ENCODE measurements at places on chromosomes 5 and 9.
A peak's percentile ranks its signal among the peaks of the same experiment; 100 is the strongest.

- DNase-seq = no peak
These were observed 3.5 kb downstream of the RXFP3 start for GRCh38 chr5:33939556-33940262.

DNA sequence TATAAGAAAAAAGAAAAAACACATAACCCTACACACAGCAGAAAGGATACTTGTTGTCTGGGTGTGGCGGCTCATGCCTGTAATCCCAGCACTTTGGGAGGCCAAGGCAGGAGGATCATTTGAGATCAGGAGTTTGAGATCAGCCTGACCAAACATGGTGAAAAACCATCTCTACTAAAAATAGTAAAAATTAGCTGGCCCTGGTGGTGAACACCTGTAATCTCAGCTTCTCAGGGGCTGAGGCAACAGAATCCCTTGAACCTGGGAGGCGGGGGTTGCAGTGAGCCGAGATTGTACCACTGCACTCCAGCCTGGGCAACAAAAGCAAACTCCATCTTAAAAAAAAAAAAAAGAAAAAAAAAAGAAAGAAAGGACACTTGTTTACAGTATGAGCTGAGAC is 147.6 kb upstream of the PITX1 start:
- DNase-seq = no peak

DNA sequence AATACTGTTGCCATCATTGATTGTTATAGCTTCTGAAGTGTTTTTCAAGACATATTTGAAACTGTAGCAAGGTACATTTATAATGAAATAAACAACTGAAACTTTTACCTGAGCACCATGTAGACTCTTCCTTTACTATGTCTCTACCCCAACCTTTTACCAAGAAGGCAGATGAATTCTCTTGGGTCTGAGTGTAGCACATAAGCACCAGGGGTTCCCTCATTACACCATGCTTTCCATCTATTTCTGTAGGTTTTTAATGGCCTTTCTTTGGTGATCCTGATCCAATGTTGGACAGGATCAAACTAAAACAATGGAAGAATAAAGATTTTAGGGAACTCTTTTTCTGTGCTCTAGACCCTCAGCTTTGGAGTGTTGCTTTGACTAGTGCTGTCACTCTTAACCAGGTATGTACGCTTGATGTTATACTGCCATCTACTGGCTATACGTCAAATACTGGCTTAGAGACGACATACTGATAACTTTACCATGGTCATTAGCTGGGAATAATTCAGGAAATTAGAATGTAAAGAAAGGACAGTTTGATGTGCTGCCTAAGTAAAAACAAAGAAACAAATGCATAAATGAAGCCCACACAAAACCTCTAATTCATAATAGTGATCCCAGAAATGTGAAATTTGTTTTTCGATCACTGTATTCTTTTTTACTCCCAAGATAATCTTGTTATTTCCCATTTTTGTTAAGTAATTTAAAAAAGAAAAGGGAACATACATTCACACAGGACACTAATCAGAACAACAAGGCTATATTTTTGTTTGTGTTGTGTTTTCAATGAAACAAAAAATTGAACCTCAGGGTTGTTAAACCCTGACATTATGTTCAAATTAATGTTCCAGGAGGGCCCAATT is 30.7 kb downstream of the IFNW1 start:
- peak; percentile 76 for DNase-seq

DNA sequence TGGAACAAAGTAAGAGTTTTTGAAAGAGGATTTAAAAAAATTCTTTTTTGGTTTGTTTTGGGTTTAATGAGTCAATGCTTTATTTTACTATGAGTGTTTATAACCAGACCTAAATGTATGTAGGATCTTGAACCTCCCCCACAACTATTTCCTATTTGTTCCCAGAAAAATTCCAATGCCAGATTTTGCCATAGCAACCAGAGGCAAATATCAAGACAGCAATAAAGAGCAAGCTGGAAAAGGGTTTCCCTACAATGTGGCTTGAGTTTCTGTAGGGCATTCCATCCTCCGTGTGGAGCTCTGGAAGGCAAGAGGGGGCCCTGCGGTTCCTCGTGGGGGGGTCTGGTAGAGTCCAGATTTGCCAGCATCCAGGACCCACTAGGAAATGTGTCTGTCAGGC is 27.8 kb upstream of the GDNF start:
- no peak for DNase-seq

GRCh38 chr5:147852365-147852764 is 20.9 kb upstream of the SPINK1 start:
- DNase-seq = no peak

DNA sequence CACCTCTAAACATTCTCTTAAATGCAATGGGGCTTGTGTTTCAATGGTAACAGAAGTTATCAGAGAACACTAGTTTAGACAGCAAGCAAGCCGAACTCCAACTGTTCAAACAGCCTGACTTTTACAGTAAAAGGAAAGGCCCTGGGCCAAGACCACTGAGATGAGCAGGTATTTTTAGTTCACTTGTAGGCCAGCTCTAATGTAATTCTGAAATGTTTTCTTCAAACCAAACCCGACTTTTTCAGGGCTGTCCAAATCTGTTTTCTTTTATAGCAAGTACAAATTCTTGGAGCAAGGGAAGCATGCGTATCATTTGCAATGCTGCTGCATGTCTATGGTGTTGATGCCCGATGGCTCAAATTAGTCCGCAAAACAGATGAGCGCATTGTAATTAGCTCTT is 192.9 kb downstream of the SLF1 start:
- DNase-seq = no peak

GRCh38 chr9:136443687-136444086 is 4.0 kb upstream of the INPP5E start:
- DNase-seq = no peak

Measured in CD4-positive, alpha-beta T cell treated with Interleukin-12 subunit alpha and Interleukin-12 subunit beta, for 1 hour (primary cell).